ENCODE measurements at places on chromosomes 5 and 9.

DNA sequence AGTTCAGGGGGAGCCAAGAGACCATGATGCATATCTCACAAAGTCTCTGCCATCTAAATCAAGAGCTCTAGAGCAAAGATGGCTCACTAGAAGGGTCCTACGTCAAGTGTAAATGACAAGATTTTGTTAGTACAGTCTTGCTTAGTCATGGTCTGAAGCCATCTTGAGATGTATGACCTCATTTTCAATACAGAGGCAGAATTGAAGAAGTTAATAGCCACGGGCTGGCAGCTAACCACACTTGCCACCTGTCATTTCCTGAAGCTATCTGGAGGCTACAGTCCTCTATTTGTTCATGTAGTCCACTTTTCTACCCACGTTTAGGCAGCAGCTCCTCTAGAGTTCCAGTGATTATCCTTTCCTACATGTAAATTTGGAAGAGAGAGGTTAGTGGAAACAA lies 231.7 kb upstream of the CDH12 start:
- no peak for DNase-seq

GRCh38 chr5:10949856-10950630 lies 189.0 kb upstream of the DAP start:
- no peak for DNase-seq

DNA sequence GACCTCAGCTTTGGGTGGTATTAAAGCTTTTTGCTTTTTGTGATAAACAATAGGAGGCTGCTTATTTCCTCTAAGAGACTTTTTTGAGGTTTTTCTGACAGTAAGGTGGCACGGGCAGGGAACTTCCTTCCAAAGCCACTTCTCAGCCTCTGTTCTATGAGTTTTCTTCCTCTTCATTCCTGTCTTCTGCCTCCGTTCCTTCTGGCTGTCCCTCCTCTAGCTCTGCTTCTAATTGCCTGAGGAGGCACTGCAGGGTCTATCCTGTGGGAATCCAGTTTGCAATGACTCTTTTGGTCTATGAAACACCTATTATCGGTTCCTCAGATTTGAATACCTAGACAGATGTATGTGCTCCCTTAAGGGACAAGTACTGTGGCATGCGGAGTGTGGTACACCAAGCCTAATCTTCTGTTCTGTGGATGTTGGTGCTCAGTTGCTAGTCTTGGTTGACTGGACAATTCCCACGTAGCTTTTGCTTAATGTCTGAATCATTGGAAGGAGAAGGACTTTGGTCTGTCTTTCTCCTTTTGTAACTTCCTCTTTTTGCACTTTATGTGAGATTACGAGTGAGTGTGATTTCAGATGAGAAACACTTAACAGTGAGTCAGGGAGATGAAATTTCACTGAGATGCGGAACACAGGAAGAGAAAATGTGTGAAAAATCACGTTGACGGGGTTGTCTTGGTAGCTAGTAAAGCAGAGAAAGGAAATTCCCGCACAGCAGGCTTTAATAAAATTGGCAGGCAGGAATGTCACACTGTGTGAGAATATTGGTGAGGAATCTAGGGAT lies 305.2 kb downstream of the EFNA5 start:
- DNase-seq = no peak

DNA sequence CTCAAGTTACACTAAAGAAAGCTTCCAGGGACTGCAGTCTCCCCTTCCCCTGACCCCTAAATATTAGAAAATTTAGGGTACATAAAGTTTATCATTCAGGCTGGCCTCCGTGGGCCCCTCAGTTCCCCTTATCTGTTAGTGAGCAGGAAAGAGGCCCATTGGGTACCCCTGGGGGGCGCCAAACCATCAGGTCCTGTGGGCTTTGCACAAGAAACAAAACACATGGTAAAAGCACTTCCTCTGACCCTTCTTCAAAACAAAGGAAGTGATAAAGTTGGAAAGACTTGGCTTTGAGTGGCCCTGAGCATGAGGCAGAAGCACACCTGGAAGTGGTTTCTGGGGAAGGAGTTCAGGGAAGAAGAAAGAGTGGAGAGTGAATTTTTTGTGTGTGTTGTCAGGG lies 213.0 kb downstream of the SMARCA2 start:
- no peak for DNase-seq

DNA sequence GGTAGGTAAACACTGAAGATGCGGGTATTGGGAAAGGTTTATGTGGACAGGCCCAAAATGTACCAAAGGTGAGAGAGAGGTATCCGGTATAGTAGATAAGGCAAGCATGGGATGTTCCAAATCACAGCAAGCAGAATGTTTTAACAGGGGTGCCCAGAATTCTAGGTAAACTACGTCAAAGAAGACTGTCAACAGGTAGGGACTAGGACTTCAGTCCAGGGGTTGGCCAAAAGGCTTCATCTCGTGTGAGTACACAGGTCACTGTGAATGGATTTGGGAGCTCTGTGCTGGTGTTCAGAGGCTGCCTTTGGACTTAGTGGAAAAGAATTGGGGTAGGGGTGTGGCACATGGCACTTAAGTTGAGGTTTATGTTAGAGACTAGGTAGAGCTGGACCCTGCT lies 66.4 kb downstream of the PIK3R1 start:
- no peak for DNase-seq
